ENCODE measurements at places on chromosomes 3 and 15.

DNA sequence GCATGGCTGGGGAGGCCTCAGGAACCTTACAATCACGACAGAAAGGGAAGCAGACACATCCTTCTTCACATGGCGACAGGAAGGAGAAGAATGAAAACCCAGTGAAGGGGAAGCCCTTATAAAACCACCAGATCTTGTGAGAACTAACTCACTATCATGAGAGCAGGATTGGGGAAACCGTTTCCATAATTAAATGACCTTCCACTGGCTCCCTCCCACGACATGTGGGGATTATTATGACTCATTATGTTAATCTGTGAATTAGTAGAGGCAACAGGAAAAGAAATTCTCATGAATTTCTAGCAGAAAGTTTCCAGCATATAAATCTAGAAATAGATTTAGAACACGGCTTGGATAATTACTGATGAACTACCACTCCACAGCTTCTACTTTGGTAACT, 937.3 kb downstream of the ROBO1 start:
- no peak for DNase-seq

- DNase-seq: no peak
Measured at GRCh38 chr3:40292637-40293349, 16.7 kb upstream of the EIF1B start.

DNA sequence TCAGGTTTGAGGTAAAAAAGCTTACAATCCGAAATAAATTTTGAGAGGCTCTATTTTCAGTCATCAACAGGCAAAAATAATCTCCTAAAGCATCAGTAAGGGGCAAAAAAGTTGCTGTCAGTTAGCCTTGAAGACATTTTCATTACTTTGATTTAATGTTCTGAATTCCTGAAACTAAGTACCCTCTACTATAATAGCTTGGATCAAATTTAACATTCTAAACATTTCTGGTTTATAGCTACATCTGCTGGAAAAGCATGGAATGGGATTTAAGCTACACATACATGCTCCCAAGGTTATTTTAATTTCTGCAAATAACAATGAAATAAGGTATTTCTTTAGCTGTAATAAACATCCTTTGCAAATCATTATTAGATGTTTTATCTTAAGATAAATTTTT, 245.4 kb downstream of the ULK4 start:
- no peak for DNase-seq

GRCh38 chr3:155007729-155008128, 72.4 kb upstream of the MME start:
- no peak for DNase-seq

GRCh38 chr3:194344012-194344411, 7.1 kb downstream of the CPN2 start:
- peak; percentile 47 for DNase-seq

- no peak for DNase-seq
Measured at GRCh38 chr3:112002096-112002971, 3.6 kb downstream of the TAGLN3 start.

- DNase-seq: no peak
Measured at GRCh38 chr3:72593881-72594397, 254.3 kb downstream of the SHQ1 start.

GRCh38 chr3:138364356-138365252, 16.2 kb downstream of the MRAS start:
- DNase-seq: no peak

GRCh38 chr3:62370112-62370857, 3.1 kb downstream of the FEZF2 start:
- DNase-seq: no peak

- DNase-seq: no peak
Measured at GRCh38 chr3:184952671-184953070, 140.7 kb downstream of the VPS8 start.

DNA sequence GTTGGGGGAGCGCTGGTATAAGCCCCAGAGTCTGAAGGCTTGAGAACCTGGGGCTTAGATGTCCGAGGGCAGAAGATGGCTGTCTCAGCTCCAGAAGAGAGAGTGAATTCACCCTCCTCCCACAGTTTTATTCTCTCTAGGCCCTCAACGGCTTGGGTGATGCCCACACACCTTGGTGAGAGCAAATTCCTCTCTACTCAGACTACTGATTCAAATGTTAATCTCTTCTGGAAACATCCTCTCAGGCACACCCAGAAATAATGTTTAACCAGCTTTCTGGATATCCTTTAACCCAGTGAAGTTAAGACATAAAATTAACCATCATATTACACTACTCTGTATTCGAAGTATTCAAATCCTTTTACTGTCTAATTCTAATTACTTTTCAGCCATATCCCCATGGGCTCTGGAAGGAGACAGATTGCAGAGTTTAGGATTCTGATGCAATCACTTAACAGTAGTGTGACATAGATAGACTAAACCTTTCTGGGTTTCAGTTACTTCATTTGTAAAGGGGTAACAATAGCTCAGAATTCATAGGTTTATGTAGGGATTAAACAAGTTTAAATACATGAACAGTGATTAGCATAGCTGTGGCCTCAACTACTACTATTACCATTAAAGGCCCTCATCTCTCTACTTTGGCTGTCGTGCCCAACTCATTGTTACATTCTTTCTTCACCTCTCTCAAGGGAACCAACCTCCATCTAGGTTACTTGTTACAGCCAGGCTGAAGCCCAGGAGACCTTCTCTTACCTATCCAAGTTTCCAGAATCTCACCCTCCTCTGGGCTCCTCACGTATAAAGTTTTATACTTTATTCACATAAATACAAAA, 25.7 kb upstream of the ANO10 start:
- no peak for DNase-seq

- DNase-seq: no peak
Measured at GRCh38 chr3:73866846-73867245, 242.1 kb upstream of the PDZRN3 start.

DNA sequence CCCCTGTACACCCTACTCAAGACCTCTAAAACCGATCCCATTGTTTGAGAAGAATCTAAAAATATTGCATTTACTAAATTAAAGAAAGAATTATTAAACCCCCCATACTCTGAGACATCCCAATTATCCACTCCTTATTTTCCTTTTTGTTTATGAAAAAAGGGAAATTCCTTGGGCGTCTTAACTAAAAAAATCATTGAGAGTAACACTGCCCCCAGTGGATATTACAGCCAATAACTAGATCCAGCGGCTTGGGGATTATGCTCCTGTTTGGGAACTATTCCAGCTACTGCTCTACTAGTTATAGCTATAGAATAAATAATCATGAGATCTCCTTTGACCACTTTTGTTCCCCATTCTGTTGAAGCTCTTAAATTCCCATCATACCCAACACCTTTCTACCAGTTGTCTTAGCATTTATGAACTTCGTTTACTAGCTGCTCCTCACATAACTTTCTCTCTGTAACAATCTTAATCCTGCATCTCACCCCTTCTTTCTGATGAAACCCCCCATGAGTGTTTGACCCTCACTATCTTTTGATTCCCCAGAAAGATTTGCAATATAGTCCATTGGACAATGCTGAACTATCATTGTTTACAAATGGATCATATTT, 12.7 kb upstream of the CFAP91 start:
- no peak for DNase-seq

- no peak for DNase-seq
Measured at GRCh38 chr3:78112291-78113010, 1072.6 kb downstream of the ROBO2 start.

GRCh38 chr3:12603969-12604368, 47.1 kb downstream of the MKRN2 start:
- no peak for DNase-seq

GRCh38 chr3:139509631-139510030, 29.9 kb downstream of the RBP1 start:
- no peak for DNase-seq

GRCh38 chr3:114639171-114639570, 345.3 kb downstream of the TIGIT start:
- no peak for DNase-seq

DNA sequence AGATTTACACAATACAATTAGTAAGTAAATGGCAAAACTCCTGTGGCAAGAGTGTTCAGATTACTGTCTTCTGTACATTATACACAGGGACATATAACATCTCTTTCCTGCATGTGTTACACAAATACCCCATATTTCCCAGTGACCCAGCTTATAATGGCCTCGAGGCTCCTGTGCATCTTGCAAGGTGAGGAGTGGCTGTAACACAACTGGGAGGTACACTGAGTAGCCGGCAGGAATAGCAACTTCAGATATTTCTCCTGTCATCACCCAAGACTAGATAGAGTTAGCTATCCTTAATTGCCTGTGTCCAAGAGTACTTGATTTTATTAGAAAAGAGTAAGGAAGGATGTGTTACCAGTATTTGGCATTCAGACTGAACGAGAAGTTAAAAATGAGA, 5.6 kb downstream of the GMPS start:
- DNase-seq: no peak

DNA sequence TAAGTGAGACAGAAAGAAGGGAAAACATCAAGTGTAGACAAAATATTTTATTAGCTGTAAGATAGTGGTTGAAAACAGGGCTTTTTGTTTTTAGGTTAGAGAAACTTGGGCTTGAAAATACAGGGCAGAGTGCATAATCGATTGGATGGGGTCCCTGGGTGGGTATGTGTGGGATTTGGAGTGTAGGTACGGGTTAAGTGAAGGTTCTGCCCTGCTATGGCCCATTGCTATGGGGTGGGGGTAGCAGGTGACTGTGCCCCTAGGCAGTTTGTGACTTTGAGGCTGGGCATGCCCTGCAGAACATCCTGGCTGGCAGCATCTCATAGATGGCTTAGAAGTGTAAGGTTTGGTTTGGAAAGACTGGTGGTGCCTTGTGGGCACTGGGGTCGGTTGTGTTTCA, 3.7 kb upstream of the FAM131A start:
- DNase-seq: no peak

GRCh38 chr15:30650012-30650929, 24.3 kb downstream of the ARHGAP11B start:
- no peak for DNase-seq

DNA sequence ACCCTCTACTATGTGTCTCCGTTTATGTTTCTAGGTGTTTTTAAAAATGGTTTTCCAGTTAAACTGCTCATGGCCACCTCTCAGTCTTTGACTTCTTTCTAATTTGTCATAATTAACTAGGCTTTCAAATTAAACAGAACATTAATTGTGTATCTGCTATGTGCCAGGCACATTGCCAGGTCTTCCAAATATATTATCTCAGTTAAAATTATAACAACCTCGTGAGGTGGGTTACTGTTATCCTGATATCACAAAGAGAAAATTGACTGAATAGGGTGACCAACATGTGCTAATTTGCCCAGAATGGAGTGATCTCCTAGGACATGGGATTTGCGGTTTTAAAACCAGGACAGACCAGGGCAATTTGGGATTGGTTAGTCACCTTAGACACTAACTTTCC, 222.4 kb upstream of the TLE3 start:
- no peak for DNase-seq

DNA sequence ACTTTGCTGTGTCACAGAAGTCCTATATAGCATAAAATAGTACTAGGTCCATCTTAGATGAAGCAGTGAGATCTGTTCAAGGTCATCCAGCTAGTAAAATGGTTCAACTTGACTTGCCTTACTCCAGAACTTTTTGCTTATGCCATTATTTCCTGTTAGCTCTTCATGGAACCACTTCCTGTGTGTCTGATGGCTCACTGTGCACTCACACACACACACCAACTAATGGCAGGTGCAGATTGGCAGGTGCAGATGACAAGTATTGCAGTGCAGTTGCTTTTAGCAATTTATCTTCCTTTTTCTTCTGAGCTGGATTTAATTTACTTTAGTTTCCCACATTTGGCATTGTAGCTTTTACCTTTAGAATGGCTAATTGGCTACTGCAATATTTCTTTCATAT, 29.8 kb downstream of the GOLGA8S start:
- DNase-seq: no peak

DNA sequence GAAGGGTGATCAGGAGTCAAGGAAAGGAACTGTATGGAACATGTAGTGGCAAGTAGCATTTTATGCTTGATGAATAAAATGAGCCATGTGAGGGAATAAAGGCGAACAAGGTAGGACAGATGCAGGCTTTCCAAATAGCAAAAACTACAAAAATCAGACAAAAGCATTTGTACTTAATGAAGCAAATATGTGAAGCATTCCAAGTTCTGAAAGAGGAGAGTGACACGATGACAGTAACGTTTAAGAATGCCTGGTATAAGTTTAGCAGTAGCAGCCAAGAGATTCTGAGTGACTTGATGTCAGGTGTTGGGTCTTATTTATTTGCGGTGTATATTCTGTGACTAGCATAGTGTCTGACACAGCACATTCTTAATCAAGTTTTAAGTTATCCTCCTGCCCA, 408.2 kb upstream of the RASGRP1 start:
- DNase-seq: no peak
